ENCODE measurements at places on chromosomes 12 and 14.

- DNase-seq, result no peak
Measured at GRCh38 chr12:91441993-91442952, 259.7 kb upstream of the DCN start.

GRCh38 chr12:122788387-122788786 lies 14.0 kb downstream of the CCDC62 start:
- no peak for DNase-seq

- DNase-seq, result no peak
Measured at GRCh38 chr12:9960590-9960989, 10.6 kb upstream of the CLEC12A start.

- DNase-seq, result no peak
Measured at GRCh38 chr12:43273467-43273866, 278.5 kb downstream of the ADAMTS20 start.

DNA sequence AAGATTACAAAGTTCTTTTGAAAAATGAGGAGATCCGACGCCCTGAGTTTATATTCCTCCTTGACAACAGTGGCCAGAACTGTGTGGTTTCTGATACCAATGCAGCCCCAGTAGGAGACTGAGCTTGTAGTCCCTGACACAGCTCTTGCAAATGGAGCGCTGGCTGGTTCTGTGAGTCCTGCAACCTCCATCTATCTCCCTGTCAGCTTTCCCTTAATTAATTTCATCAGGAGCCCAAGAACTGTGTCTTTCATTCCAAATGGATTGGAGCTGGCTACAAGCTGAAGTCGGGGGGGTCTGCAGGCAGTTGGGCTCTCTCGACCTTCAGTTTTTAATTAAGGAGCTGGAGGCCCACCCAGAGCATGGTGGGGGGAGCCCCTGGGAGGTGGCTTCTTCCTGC lies 160.6 kb downstream of the ADGRD1 start:
- no peak for DNase-seq

DNA sequence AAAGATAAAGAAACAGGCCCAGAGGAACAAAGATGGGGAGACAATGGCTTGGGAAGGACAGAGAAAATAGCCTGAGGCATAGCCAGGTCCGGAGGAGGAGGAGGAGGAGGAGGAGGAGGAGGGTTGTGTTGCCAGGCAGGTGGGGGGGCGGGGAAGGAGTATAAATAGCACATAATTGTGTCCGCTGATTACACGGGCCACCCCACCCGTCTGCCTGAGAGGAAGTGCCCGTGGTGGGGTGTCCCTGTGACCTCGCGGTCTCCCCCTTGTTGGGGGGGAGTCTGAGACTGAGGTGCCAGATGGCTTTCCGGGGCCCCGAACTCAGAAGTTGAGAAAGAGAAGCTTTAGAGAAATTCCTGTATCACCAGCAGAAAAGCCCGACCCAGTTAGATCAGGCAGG lies 1.9 kb upstream of the SP7 start:
- no peak for DNase-seq

Measured in endothelial cell (in vitro differentiated cells).